ENCODE measurements at places on chromosomes 3 and 15.

DNA sequence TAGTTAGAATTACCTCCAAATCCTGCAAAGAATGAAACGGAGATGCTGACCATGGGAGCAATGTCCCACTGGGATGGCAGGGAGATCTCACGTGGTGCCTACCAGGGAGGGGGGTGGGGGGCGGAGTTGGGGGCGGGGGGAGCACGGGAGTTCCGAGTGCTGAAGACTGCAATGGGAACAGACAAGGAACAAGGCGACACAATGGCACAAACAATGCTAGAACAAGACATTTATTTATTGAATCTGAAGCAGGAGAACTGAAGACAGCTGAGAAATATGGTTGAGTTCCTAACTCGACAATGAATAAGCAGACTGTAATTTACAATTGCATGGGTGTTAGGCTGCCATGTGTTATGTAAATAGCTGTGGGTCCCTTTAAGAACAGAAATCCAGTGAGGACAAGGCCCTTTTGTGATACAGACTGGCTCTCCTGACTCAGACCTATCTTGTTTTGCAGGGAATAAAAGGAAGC lies 91.2 kb downstream of the AQP9 start:
- DNase-seq = no peak

- no peak for DNase-seq
Measured at GRCh38 chr15:39804026-39804425, 21.4 kb upstream of the FSIP1 start.

- DNase-seq = no peak
Measured at GRCh38 chr3:63967675-63968611, 55.4 kb downstream of the PSMD6 start.

DNA sequence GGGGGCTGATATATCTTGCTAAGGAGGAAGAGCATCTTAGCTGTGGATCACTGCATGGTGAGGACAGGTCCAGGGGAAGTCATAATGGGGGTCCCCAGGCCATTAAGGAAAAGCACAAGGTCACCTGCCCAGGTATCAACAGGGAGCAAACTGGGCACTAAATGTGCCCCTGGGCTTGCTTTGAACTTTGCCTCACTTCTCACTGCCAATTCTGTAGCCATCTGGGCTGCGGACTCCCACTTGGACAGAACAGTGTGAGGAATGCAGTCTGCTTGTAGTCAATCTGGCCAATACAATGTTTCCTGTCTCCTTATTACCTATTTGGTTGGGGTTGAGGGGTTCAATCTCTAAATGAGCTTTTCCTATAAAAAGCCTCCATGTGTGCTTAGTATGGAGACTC lies 21.3 kb downstream of the ARRDC4 start:
- no peak for DNase-seq

- DNase-seq = no peak
Measured at GRCh38 chr3:38004415-38005075, 14.0 kb downstream of the VILL start.

- no peak for DNase-seq
Measured at GRCh38 chr3:195823999-195824398, 12.3 kb upstream of the MUC4 start.

DNA sequence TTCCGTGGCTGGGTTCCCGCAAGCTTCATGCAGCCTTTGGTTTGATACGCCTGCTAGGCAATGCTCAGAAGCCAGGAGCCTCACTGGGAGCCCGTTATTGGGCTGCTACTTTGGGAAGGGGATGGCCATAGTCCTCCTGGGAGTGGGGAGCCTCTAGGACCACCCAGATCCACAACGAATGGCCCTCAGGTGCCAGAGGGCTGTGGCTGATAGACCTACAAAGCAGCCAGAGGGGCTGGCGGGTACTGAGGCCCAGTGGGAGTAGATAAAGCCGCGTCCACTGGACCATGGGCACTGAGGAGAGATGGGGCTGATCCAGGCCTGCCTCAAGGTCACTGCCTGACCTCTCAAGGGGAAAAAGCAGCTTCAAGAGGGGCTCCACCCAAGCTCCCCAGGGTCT lies 714 bp downstream of the GNAT1 start:
- DNase-seq = no peak

GRCh38 chr3:116314476-116314875 lies 130.8 kb downstream of the LSAMP start:
- DNase-seq = no peak

DNA sequence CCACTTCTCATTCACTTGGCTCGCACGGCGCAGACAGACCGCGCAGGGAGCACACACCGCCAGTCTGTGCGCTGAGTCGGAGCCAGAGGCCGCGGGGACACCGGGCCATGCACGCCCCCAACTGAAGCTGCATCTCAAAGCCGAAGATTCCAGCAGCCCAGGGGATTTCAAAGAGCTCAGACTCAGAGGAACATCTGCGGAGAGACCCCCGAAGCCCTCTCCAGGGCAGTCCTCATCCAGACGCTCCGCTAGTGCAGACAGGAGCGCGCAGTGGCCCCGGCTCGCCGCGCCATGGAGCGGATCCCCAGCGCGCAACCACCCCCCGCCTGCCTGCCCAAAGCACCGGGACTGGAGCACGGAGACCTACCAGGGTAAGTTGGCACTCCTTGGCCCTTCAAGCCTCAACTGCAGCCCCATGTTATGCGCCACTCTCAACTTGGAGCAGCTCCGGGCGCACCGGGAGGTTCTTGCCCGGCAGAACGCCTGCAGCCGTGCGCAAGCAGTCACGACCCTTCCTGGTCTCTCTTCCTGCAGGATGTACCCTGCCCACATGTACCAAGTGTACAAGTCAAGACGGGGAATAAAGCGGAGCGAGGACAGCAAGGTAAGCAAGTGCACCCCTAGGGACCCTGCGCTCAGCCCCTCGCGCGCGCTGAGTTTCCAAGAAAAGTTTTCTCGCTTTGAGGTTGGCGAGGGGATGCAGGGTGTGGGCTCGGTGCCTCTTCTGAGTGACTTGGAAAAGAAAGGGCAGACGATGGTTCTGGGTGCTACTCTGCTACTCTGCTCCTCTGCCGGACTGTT lies at the start of gene BHLHE40:
BHLHE40 (plus strand) TSS at position 10 of the 801 bp plus-strand sequence; CDS start at position 292, 282 bp downstream.
- DNase-seq = no peak

GRCh38 chr3:52481819-52482521 lies 13.2 kb upstream of the STAB1 start:
- DNase-seq = no peak

- no peak for DNase-seq
Measured at GRCh38 chr3:126370055-126370454, 12.8 kb upstream of the KLF15 start.

- DNase-seq = no peak
Measured at GRCh38 chr15:95174301-95175259, 943.2 kb downstream of the MCTP2 start.

- no peak for DNase-seq
Measured at GRCh38 chr3:128841926-128842920, 37.2 kb upstream of the ACAD9 start.

GRCh38 chr3:122104515-122105194 lies 49.5 kb downstream of the CD86 start:
- no peak for DNase-seq

- DNase-seq = no peak
Measured at GRCh38 chr3:102265720-102266119, 169.1 kb upstream of the ZPLD1 start.

DNA sequence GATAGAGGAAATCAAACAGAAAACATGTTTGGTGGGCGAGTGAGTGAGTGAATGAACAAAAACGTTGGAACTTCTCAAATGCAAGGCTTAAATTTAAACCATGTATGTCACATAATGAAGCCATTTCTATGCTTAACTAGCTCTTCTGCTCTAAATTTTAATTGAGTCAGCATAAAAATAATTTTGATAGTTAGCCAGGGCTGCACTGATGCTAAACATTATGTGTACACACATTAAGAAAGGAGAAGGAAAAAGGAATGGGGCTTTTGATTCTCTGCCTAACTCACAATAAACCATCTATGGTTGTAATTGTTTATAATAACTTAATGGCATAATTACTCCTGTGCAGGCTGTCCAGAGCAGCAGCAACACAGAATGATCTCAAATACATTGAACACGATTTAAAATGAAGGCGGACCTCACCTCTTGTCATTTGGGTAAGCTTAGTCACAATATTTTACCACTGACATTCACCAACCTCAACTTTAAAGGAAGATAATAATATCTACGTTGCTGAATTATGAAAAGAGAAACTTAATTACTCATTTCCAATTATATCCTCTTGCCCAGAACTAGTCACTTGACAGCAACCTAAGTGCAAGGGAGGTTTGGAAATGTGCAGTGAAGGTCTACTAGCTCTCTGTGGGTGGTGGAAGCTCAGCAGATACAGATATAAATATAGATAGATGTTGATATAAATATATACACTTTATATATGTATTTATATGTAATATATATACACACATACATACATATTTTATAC lies 318.4 kb upstream of the TRIM42 start:
- no peak for DNase-seq

GRCh38 chr3:197149-197827 lies 725 bp downstream of the CHL1 start:
- peak; percentile 72 for DNase-seq

DNA sequence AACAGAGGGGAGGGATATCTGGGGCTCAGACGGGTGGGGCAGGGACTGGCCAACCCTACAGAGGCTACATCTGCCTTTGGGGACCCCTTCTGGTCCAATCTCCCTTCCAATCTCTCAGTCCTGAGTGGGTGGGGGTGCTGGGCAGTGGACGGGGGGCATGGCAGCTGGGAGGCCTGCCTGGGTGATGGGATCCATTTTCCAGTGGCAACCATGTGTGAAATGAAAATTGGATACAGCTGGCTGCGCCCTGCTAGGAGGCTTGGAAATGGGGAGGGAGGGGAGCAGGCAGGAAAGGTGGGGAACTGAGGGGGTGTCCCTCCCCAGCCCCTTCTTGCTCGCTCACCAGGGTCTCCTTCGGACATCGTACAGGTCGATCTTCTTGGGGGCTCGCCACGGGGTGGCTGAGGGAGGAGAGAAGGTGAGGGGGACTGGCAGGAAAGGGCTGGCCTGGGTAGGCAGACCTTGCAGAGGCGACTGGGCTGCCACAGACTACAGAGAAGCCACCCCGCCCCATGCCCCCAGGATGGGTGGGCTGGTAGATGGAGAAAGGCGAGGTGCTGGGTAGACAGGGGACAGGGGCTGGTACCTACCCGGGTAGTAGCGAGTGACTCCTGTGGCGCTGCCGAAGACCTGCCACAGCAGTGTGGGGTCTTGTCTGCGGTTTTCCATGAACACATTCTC lies 21.2 kb upstream of the TMEM115 start:
- no peak for DNase-seq

DNA sequence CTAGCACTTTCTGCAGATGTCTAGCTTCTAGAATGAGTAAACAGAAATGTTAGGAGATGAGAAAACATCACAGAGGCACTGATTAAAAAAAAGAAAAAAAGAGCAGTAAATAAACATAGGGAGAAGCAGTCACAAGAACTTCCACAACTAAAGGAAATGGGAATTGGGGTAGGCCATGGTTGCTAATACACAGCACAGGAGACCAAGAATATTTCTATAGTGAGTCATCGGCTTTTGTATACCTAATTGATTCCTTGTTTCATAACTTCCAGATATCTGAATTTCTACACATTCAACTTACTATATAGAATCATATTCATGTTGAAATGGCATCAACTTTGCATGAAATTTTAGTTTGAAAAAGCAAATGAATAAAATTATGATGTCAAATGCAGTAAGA lies 47.3 kb upstream of the TCF12 start:
- no peak for DNase-seq

DNA sequence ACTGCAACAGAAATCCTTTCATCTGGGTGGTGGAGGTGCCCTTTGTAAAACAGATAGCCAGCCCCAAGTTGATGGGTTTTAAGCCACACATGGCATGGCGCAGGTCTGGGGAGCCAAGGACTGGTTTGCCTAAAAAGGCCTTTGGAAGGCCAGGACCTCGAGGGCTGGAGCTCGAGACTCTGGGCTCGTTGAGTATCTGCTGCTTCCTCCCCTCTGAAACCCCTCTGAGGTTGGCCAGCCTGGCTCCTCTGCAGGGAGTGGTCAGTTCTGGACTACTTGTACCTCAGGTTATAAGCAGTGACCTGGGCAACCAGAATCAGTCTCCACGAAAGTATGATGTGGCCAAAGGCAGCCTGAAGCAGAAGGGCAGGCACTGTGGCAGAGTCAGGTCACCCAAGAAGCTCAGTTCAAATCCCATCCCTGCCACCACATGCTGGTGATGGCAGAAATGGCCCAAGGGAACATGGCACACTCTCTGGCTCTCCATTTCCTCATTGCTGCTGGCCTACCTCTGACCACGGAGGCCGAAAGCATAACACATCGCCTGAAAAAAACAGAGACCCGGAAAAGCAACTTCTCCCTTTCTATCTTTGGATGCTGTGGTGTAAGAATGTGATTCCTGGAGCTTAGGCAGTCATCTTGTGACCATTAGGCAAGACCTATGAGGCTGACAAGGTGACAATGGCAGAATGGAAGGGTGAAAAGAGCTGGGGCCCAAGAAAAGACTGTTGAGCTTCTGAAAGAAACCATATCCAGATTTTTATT lies 51.2 kb downstream of the WNT7A start:
- no peak for DNase-seq

- DNase-seq = no peak
Measured at GRCh38 chr15:82136120-82136519, 90.3 kb upstream of the MEX3B start.

DNA sequence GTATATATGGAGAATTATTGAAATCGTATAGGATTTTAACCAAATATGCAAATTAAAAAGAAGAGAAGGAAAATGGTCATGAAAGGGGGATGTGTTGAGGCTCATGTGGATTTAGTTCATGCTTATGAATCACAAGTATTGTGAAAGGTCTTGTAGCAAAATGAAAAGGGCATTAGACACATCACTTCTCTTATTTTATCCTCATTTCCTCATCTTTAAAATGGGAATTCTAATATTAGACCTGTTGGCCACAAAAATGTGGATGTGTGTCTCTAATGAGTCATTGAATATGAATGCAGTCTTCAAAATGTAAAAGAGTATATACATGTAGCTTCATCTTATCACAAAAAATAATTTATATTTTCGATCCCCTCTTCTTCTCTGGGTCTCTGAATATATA lies 14.9 kb upstream of the ALCAM start:
- no peak for DNase-seq

DNA sequence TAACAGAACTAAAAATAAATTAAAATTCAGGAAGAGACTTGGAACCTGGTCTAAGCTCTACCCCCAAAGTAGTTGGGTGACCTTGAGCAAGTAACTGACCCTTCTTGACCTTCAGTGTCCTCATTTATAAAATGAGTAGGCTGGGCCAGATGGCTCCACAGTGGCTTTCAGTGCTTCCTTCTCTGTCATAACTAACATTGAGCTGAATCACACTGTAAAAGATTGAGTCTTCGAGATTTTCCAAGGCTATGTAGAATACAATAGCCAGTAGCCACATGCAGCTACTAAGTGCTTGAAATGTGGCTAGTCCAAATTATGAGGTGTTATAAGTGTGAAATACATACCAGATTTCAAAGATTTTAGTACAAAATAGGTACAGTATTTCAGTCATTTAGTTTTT lies 313.3 kb downstream of the MECOM start:
- DNase-seq = no peak

GRCh38 chr3:162328649-162329048 lies 832.0 kb downstream of the OTOL1 start:
- no peak for DNase-seq
